ENCODE measurements at places on chromosomes 3 and 15. TPM values are rescaled to one million over a fixed set of nuclear protein-coding genes. Genes with fewer than 3 reads are reported as not detected.

UBP1 gene
- 64.8 TPM for total RNA-seq

ESYT3 gene
- 0.92 TPM for total RNA-seq

GOLGA8R gene
- 0.34 TPM for total RNA-seq

ROPN1 gene
- not detected for total RNA-seq

PLAAT1 gene
- total RNA-seq: 0.14 TPM

MESP2 gene
- 0.88 TPM for total RNA-seq

CFAP100 gene
- not detected for total RNA-seq

OIP5 gene
- total RNA-seq: 15.8 TPM

MFAP1 gene
- 33.7 TPM for total RNA-seq

LRRC49 gene
- 11.0 TPM for total RNA-seq

SENP8 gene
- total RNA-seq: 2.8 TPM

CERS3 gene
- 14.1 TPM for total RNA-seq

CHRM5 gene
- total RNA-seq: not detected

UBAP1L gene
- total RNA-seq: 0.49 TPM

ETV5 gene
- 53.6 TPM for total RNA-seq

ACKR4 gene
- total RNA-seq: 0.31 TPM

CHRNA3 gene
- not detected for total RNA-seq

SNTN gene
- not detected for total RNA-seq

MED12L gene
- 0.35 TPM for total RNA-seq

CLDND1 gene
- total RNA-seq: 52.2 TPM

CCR2 gene
- not detected for total RNA-seq

SYNPR gene
- not detected for total RNA-seq

OR5K2 gene
- not detected for total RNA-seq

BCL2A1 gene
- not detected for total RNA-seq

ZFYVE19 gene
- total RNA-seq: 29.7 TPM

HEG1 gene
- total RNA-seq: 15.7 TPM

ZNF770 gene
- total RNA-seq: 38.5 TPM

C3orf70 gene
- not detected for total RNA-seq

ANKRD34C gene
- total RNA-seq: not detected
